ENCODE measurements at places on chromosomes 7 and 10. TPM values are rescaled to one million over a fixed set of nuclear protein-coding genes. Genes with fewer than 3 reads are reported as not detected.

Gene CTBP2
- total RNA-seq = 1.5 TPM

Gene PRLHR
- not detected for total RNA-seq

Gene HKDC1
- 8.2 TPM for total RNA-seq

Gene ZNF511
- total RNA-seq = 28.1 TPM

Gene TLX1
- not detected for total RNA-seq

Gene HABP2
- total RNA-seq = not detected

Data from T-helper 17 cell (primary cell).